ENCODE measurements at places on chromosomes 6 and 20.

GRCh38 chr20:35111141-35111888 lies 18.7 kb upstream of the TRPC4AP start:
- DNase-seq: no peak

- DNase-seq: no peak
Observed at GRCh38 chr6:38783443-38784228, 68.5 kb downstream of the DNAH8 start.

DNA sequence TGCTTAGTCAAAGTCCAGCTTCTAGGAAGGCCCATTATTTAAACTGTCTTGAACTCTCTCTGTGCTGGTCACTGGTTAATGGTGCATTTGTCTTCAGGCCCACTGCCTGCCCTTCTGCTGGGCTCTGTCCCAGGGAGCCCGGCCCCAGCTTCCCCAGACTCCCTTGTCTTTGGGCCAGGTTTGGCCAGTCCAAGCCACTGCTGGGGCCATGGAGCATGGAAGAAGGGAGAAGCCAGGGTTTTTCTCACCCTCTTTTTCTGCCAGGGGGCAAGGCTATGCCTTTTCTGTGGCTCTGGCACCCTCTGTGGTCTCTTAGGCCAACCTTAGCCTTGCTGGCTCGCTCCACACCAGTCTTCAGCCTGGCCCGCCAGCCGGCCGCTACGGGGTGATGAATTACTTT lies 390.0 kb upstream of the SULF2 start:
- no peak for DNase-seq

DNA sequence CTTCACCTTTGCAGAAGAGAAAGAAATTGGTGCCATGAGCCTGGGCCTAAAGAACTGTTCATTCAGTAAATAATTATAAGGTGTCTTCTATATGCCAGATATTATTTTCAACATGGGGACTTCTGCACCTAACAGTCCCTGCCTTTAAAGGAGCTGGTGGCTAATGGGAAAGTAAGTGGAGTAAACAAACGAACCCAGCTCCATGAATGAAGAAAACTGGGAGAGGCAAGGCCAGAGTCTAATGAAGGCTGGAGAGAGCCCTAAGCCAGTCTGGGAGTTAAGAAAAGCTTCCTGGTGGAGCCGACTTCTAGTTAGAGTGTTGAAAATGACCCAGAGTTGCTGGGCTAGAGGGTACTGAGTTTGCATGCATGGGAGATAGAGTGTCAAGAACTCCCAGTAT lies 24.2 kb upstream of the EFHC1 start:
- DNase-seq: no peak

GRCh38 chr6:157571269-157571668 lies 190.3 kb downstream of the ZDHHC14 start:
- no peak for DNase-seq

GRCh38 chr20:20051767-20052073 lies 546 bp downstream of the CRNKL1 start:
- no peak for DNase-seq

DNA sequence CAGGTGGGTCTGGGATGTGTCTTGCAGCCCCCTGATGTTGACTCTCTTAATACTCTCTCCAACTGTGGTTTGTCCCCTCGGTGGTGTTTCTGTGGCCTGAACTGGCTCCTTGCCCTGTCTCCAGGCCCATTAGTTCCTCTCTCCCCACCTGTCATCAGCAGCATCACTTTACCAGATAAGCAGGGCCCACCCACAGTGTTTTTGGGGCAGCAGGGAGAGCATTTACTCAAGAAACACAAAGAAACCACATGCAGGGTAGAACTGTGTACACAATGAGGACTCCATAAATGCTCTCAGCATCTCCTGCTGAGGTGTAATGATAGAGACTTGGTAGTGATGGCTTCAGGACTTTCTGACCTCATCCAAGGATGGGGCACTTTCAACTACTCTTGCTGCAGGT lies 20.2 kb upstream of the MRPS18A start:
- DNase-seq: no peak
